Astrocyte (in vitro differentiated cells and primary cell): ENCODE measurements at places on chromosomes 2 and 18.

- DNase-seq: no peak
Observed at GRCh38 chr2:199477277-199477834, 19.6 kb upstream of the SATB2 start.

- no peak for DNase-seq
Observed at GRCh38 chr18:55862693-55863390, 274.9 kb upstream of the TCF4 start.

- no peak for DNase-seq
Observed at GRCh38 chr18:77218642-77219041, 31.0 kb upstream of the GALR1 start.

DNA sequence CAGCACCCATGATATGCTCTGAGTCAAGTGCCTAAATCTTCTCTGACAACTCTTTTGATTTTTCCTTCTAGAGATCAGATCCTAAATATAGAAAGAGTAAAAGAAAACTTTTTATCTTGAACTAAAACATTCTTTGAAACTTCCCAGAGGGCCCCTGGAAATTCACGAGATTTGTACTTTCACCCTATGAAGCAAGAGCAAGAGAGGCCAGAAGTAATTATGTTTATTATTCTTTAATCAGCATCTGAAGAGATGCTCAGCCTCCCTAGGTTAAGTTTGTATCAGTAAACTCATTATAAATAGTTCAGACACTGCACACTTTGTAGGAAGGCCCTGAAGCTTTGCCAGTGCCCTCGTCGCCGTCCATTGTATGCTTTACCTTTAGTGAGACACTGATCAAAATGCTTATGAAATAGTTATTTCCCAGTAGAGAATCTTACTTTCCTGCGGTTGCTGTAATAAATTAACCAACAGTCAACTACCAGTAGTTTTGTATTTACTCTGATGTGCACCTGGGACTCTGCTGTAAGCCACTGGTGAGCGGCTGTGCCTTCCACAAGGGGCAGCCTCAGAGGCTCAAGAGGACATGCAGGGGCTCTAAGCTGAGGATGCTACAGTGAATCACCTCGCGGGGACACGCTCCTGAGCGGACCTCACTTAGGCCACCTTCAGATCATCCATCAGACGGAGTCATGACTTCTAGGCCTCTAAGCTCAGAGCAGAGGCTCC is 71.9 kb downstream of the BIN1 start:
- no peak for DNase-seq

- no peak for DNase-seq
Observed at GRCh38 chr18:61820882-61821281, 71.9 kb downstream of the RNF152 start.

DNA sequence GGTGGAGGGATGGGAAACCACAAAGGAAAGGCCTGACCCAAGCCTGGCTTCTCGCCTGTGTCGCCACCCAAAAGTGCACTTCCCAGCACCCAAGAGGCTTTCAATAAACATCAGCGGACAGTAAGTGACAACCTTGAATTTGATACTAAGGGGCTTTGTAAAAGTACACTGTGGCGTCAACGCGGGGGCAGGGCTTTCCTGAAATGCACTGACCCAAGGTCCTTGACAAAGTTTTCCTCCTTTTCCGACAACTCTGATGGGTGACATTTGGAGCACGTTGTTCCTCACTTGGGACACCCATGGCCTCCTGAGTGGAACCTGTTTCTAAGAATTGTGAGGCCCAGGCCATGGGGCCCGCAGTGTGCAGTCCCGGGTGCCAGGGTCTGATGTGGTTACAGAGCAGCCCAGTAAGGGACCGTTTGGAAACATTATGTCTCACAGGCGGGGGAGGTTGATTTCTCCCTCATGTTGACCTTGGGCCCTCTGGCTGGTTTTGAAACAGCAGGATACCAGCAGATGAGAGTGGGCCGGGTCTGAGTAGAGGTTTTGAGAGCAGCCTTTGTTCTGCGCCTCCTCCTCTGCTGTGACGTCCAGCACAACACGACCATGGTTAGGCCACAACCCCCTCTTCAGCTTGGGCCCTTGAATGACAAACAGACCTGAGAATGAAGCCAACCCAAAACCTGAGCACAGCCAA is 2.8 kb upstream of the ZBTB14 start:
- no peak for DNase-seq

- no peak for DNase-seq
Observed at GRCh38 chr2:41595240-41595639, 452.6 kb upstream of the PKDCC start.

DNA sequence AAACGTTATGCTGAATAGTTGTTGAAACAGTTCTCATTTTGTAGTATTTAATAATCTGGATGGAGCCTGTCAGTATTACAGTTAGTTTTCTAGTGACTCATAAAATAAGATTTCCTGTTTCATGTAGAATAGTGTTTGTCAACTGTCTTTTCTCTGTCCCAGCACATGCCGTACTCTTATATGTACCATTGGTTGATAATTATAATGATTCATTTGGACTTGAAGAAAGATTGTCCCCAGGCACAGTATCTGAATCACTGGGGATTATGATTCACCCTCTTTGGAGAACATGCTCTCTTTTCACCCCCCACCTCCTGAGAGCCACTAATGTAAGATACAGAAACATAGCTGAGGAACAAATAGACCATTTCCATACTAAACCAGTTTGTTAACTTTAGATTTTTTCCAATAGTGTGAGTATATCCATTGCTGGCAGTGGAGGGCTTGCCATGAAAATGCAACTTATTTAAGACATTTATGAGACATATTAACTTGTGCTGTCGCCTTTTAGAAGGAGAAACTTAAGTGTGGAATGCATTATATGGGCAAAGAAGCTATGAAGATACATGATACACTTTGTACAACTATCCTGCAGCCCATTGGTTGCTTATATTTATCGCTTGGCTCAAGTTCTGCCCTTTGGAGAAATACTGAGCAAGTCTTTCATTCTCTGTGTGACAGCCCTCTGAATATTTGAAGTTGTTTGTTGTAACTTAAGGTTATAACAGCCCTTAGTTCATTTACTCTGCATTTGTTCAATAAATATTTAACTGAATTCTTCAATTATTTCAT is 12.4 kb downstream of the COPS8 start:
- peak; percentile 83 for DNase-seq

DNA sequence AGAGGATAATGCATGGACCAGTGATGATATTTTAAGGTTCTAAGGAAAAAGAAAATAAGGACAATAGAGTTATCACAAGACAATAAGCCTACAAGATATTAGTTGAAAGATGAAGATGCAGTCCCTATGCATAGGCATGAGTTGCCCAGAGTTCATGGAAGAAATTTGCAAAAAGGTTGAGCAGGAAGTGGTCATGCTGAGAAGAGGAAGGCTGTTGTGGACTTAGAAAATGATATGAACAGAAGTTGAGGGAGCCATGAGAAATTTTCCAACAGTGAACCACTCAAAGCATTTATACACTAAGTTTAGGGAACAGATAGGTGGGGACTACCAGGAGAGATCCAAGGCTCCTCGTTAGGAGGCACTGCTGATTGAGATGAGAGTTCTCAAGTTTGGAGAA is 3.5 kb downstream of the OSBPL6 start:
- no peak for DNase-seq

DNA sequence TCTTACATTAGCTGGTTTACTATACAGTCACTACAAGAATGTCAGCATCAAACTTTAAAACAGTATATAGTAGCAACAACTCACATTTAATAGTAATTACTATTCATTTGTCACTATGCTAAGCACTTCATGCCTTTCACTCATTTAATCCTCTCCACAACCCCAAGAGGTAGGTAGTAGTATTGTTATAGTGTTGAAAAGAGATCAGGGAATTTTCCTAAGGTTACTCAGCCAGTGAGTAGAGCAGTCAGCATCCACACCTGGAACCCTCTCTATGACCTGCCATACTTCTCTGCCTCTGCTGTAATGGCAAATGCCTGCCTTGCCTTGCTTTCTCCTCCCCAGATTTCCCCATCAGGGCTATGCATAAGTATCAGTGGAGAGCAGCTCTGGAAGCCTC is 24.8 kb downstream of the SKOR2 start:
- no peak for DNase-seq

GRCh38 chr2:26801796-26802195 is 15.9 kb downstream of the CENPA start:
- no peak for DNase-seq

- peak; percentile 90 for DNase-seq
Observed at GRCh38 chr2:48448274-48449061, 81.5 kb upstream of the STON1 start.

DNA sequence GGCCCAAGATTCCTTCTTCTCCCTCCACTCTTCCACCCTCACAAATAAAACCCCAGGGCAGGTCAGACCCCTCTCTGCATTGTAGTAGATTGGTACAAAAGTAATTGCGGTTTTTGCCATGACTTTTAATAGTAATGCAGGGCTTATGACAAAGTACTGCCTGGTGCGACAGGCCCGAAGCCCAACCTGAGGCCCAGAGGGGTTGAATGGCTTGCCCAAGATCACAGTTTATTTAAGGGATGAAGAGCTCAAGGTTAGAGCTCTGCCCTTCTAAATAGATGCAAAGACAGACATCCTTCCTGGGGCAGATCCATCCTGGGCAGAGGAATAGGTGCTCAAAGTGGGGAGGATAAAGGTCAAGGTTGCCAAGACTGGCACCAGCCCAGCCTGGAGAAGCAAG is 899 bp upstream of the PSTPIP2 start:
- DNase-seq: no peak

GRCh38 chr18:60413944-60414547 is 41.5 kb upstream of the MC4R start:
- no peak for DNase-seq

DNA sequence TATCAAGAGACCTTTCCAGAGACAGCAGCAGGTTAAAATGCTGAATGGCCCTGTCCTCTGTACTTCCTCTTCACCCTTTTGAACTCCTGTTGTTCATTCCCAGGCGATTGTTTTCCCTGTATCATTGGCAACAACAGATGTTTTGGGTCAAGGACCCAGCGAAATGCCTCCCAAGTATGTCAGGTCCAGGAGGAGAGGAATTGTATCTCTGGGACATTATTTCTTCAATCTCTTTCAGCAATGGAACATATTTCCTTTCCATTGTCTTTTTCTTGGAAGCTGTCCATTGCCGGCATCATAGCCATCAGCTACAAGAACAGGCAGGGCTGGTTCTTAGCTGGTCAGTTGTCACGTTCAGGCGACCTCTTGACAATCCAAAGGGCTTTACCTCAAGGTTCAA is 76.2 kb downstream of the NRP2 start:
- DNase-seq: no peak

GRCh38 chr18:80154293-80154692 is 45.2 kb downstream of the ADNP2 start:
- DNase-seq: no peak

DNA sequence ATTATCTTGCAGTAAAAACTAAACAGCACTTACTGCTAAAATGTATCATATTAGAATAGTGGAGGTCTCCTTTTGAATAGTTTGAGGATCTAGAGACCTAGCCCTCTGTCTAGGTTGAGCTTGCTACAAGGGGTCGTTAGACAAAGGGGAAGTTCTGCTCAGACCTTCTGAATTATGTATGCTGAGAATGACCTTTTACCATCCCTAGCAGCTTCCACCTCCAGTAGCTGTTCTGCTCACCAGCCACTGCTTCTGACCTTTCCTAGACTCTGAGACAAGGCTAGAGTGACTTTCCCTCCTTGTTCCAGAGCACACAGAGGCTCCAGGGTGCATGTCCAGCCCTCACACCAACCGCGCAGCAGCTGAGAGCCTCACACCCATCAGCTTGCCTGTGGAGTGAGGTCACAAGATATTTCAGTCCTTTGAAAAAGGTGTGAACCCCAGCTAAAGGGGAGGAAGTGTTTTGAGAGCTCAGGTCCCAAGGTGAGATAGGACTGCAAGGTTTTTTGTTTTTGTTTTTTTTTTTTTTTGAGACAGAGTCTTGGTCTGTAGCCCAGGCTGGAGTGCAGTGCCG is 289.3 kb upstream of the TNP1 start:
- no peak for DNase-seq

DNA sequence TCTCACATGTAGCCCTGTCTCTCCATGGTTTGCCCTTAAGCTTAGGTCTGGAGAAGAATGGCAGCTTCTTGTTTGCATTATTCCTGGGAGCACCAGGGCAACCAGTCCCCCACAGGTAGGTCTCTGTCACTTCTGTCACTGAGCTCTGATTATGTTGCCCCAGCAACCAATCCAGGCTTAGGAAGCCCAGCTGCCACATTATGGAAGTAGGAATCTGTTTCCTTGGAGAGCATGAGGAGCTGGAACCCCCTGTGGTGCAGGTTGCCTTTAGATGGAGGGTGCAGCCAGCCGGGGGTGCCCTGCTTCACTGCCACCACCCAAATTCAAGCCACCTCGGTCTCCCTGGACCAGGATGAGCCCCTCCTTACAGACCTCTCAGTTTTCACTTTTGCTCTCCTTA is 4.8 kb downstream of the RESP18 start:
- DNase-seq: no peak

DNA sequence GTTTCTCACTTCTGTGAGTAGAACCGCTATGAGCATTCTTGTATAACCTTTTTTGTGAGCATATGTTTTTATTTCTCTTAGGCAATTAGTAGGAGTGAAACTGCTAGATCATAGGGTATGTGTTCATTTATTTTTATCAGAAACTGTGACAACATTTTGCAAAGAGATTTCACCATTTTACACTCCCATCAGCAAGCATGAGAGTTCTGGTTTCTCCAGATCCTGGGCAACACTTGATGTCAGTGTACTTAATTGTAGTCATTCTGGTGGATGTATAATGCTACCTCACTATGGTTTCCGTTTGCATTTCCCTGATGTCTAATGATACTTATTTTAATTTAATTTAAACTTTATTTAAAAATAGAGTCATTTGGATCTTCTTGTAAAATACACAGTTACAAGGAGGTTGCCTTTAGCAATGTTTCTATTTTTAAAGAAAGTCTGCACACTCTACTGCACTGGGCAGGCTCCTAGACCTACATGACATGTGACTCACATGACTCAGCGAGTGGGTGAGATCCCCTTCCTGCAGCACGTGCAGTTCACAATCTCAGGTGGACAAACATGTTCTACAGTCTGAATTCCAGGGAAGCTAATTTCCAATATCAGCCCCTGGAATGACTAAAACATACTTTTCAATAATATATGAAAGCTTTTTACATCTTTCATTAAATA is 127.0 kb upstream of the BCL2L11 start:
- no peak for DNase-seq

DNA sequence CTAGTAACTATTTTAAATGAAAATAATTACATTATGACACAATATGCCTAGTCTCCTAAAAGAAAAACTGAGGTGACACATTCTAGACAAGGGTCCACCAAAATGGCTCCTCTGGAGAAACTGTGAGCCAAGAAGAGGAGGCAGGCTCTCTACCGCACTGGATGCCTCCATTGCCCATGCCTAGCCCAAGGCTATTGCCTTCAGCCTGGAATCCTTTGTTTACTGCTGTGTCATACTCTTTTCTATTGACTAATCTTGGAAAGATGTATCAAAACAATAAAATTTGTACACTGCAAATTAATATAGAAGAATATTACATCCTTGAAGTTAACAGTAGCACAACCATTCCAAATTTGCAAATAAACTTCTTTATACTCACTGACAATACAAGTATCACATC is 167.1 kb downstream of the RAB3GAP1 start:
- DNase-seq: no peak

GRCh38 chr2:223414646-223415045 is 187.5 kb downstream of the SCG2 start:
- peak; percentile 94 for DNase-seq
